Stimulated activated CD4-positive, alpha-beta T cell treated with anti-CD3 and anti-CD28 coated beads, Interleukin-1b, Interleukin-23, amount 100 ng/mL, for 24 hours (primary cell): ENCODE measurements at places on chromosomes 1 and 21.

DNA sequence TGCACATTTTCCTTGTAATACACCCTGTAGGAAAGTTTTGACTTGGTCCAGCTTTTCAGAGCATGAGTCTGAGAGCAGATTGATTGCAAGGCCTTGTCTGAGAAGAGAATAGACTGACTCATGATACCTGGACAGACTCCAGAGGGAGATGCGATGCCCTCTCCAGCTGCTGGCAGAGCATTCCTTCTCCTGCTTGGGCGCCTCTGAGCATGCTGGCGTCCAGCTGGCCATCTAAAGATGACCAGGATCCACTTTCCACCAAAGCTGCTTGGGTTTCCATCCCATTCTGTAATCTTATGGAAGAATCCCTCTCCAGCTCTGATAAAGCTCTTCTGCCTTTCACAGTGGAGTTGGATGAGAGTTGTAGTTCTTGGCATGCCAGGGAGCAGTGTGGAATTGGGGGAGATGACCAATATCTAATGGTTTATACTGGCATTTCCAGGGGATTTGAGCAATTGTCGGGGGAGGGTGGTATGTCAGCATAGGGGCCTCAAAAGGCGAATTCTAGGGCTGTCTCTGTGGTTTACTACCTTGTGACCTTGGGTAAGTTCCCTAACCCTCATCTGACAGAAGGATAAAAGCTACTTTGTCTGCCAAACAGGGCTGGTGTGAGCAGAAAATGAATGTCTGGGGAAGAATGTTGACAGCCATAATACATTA lies 19.5 kb downstream of the SZRD1 start:
- no peak for DNase-seq

DNA sequence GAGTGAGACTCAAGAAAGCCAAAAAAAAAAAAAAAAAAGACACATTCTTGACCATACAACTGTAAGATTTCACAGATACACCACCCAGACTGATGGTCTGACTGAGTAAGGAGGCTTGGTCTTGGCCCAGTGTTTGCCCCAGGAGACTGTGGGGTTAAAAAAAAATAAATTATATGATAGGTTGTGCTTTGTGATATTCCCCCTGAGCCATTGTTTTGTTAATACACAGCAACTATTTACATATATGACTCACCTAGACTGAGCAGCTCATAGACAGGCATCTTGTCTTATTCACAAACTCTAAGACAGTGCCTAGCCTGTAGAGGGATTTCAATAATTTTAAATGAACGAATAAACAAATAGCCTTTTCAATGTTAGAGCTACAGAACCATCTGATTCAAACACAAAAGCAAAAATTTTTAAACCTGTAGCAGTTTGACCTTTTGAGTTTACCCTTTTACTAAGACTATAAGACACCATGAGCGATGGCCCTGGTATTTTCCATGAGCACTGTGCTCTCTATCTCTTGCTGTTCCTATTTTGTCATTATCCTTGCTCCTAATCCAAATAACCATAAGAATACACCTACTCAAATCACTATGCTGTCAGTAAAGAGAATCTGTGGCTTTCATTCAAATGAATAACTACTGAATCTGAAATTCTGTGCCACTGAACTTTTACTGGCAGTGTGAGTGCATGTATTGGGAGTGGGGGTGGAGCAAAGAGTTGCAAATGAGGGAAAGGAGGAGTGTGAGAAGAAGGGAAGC lies 199.4 kb upstream of the PTBP2 start:
- no peak for DNase-seq

GRCh38 chr1:4511374-4511773 lies 143.0 kb upstream of the AJAP1 start:
- DNase-seq, result no peak

DNA sequence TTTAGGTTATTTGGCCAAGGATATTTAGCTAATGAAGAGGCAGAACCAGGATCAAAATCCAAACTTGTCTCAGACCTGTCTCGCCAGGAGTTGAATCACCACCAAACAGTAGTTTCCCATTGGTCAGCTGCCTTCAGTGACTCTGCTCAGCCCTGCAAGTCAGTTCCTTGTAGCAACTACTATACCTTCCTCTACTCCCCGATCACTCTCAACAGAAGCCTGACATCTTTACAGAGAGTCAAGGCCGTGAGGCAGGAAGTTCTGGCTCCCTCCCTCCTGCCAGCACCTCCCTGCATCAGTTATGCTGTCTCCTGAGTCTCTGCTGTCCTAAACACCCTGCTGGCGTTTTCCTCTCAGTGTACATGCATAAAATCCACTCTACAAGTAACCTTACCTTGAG lies 13.2 kb downstream of the PSMD4 start:
- no peak for DNase-seq

DNA sequence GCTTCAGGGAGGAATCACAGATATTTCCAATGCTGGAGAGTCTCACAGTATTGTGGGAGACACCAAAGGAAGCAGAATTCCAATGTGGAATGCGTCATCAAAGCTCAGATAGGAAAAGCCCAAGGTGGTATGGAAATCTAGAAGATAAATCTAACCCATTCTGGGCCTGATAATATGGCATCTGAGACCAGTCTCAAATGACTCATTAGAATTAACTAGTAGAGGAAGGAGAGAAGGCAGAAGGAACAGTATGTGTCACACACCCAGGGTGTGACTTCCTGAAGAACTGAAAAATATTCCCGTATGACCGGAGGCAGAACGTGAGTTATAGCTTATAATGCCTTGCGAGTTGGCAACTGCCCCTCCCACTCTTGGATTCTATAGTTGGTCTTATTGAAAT lies 499.2 kb downstream of the PLPP3 start:
- no peak for DNase-seq

DNA sequence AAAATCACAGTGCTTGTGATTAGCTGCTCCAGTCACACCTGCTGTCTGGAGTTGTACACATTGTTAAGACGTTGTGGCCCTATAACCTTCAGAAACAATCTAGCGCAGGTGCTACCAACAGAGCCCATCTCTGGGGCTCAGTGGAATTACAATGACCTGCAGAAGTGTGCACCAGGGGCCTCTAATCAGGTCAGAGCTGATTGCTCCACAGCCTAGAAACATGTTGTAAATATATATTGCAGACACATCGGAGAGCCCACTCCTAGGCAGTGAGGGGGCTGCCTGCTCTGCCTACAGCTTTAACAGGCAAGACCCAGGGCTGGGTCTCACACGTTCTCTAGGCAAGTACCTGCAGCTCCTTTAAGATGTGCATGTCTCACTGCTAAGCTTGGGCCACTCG lies 302.0 kb downstream of the SIPA1L2 start:
- DNase-seq, result no peak

- no peak for DNase-seq
Measured at GRCh38 chr1:246170574-246171261, 336.4 kb downstream of the SMYD3 start.

GRCh38 chr1:9183898-9184297 lies 50.7 kb upstream of the H6PD start:
- no peak for DNase-seq

DNA sequence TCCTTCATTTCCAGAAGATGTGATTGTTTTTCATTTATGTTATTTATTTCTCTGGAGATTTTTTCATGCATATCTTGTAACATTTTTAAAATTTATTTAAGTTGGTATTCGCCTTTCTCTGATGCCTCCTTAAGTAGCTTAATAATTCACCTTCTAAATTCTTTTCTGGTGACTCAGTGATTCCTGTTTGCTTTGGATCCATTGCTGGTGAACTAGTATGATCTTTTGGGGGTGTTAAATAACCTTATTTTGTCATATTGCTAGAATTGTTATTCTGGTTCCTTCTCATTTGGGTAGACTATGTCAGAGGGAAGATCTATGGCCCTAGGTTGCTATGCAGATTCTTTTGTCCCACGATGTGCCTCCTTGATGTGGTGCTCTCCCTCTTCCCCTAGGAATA lies 1347.2 kb upstream of the B3GALT2 start:
- DNase-seq, result no peak

- no peak for DNase-seq
Measured at GRCh38 chr1:52669696-52670095, 28.5 kb downstream of the COA7 start.

- no peak for DNase-seq
Measured at GRCh38 chr1:53349369-53349835, 21.5 kb upstream of the LRP8 start.

DNA sequence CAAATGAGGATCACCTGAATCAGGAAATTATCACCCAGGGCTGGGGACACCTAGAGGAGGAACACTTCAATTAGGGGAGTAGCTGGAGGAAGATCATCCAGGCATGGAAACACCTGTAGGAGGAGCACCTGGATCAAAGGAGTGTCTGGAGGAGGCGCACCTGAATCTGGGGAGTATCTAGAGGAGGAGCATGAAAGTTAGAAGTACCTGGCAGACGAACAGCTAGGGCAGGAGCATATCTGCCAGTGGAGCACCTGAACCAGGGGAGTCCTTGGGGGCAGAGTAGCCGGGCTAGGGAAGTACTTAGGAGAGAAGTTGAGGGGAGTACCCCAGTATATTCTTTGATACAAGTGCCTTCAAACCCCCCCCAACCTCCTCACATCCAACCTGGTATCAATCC lies 1.3 kb downstream of the C1orf210 start:
- no peak for DNase-seq

- DNase-seq, result peak; percentile 46
Measured at GRCh38 chr1:11858968-11859871, 475 bp upstream of the NPPB start.

GRCh38 chr1:117564227-117565075 lies 41.4 kb upstream of the TENT5C start:
- no peak for DNase-seq
